Psoas muscle (tissue), 8 donors: ENCODE measurements at places on chromosomes 1 and 21.

GRCh38 chr1:154329551-154330131 lies 4.3 kb downstream of the ATP8B2 start:
- DNase-seq: no peak

- no peak for DNase-seq
Observed at GRCh38 chr1:110524311-110525248, 5.6 kb upstream of the KCNA10 start.

DNA sequence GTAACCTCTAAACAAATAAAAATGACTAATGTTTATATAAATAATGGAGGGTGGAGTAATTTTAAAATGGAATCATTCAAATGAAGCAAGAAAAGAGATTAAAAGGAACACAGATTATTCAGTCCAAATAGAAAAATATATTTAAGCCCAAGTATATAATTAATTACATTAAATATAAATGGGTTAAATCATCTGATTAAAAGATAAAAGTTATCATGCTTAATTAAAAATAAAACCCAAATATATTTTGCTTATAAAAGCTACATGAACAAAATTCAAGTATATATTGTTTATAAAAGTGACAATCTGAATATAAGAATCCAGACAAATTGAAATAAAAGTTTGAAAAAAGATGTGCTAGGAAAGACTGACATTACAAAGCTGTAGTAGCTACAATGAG lies 63.9 kb upstream of the ACTRT2 start:
- no peak for DNase-seq

DNA sequence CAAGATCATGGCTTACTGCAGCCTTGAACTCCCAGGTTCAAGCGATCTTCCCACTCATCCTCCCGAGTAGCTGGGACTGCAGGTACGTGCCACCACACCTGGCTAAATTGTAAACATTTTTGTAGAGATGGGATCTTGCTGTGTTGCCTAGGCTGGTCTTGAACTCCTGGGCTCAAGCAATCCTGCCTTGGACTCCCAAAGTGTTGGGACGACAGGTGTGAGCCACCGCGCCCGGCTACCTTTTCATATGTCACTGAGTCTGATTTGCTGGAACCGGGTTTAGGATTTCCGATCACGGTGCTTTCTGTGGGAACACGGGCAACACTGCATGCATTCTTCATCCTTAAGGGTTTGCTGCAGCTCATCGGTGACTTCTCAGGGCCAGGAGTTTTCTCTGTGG lies 32.2 kb upstream of the PCBP3 start:
- no peak for DNase-seq

DNA sequence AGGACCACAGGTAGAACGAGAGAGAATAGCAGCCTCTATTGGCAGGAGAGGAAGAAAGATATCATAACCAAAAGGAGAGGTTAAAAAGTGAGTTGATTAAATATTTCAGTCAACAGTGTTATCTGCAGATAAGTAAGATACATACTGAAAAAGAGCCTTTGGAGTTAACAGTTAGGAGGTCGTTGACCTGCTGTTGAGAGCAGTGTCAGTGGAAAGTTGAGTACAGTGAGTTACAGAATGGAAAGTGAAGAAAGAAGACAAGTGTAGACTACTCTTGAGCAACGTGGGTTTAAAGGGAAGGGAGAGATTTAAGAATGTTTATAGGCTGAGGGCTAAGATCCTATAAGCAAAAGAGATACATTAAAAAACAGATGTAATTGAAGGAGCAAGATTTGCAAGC lies 30.2 kb downstream of the GNAT2 start:
- no peak for DNase-seq

DNA sequence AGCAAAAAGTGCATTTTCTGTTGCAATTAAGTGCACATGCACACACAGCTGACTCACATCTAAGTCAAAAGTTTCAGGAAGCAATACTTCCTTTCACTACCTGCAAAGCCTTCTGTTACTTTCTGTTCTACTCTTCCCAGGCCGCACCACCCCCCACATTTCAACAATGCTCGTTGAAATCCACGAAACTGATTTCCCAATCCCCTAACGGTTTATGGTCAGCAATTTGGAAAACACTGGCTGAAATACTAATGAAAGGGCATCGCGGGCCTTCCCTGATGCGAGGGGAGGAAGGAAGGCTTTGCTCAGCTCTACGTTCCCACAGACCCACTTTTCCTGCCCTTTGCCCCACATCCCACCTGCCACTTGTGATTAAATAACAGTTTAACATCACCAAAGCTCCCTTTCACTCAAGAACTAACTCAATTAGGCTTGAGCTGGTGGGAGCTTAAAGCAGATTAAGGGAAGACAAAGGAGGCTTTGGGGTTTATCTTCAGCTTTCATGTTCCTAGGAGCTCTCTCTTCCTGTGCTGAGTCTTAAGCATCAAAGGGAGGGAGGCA lies 243.2 kb upstream of the RAB4A start:
- no peak for DNase-seq
